ENCODE measurements at places on chromosomes 5 and 9.

- no peak for DNase-seq
Observed at GRCh38 chr9:82488313-82489200, 500.0 kb downstream of the SPATA31D1 start.

DNA sequence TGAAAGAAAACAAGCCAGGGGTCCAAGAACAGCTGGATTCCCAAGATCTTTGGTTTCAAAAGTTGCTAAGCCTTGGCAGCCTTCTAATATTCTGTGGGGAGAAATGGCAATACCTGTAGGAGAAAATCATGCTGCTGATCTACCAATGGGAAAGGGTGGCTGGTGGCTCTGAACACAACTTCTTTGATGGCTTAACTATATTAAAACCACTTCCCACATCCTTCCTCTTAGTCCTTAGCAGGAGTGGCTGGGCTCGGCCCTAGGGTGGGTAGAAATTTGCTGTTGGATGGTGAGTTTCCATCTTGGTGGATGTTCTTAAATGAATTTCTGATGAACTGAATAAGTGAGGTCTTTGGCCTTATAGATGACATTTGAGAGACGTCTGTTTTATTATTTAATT lies 19.5 kb upstream of the FBXL7 start:
- no peak for DNase-seq

GRCh38 chr5:76545184-76545583 lies 78.0 kb downstream of the F2RL2 start:
- no peak for DNase-seq

DNA sequence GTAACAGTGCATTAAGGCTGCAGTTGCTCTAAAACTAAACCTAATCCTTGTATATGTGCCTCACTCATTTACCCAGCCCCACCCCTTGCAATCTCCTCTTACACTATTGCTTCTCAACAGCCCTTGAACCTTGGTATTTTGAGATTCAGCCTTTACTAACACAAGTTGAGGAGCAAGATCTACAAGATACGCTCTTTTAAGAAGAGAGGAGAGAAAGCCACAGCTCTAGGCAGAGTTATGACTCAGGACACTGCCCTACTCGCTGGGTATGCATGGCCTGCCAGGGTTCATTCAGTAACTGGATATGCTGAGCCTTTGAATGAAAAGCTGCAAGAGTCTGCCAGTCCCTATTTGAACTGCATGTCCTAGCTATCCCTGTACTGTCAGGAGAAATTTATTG lies 219.5 kb downstream of the PCSK5 start:
- no peak for DNase-seq
